ENCODE measurements at places on chromosomes 7 and 10.
A peak's percentile ranks its signal among the peaks of the same experiment; 100 is the strongest.

DNA sequence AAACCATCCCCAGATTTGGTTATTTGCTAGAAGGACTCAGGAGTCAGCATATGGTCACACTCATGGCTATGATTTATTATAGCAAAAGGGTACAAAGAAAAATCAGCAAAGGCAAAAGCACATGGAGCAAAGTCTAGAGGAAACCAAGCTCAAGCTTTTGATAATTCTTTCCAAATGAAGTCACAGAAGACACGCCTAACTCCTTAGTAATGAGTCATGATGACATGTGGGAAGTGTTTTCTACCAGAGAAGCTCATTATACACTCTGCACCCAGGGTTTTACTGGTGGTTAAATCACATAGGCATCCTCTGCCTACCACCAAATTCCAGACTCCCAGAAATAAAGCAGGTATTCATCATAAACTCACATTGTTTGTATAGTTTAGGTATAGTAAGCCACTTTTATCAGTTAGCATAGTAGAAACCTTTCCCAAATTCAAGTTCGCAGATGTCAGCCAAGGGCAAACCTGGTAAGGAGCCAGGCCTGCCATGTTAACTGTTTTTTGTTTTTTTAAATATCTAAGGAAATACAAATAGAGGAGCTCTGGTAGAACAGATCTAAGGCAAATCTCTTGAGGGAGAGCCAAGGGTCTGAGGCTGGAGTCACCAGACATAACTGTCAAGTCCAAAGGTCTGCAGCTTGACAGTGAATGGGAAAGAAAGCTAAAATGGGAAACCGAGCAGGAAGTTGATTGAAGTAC, 15.4 kb upstream of the HIBADH start:
- no peak for DNase-seq

- DNase-seq = no peak
These were observed 78.6 kb downstream of the GSAP start for GRCh38 chr7:77337456-77337990.

DNA sequence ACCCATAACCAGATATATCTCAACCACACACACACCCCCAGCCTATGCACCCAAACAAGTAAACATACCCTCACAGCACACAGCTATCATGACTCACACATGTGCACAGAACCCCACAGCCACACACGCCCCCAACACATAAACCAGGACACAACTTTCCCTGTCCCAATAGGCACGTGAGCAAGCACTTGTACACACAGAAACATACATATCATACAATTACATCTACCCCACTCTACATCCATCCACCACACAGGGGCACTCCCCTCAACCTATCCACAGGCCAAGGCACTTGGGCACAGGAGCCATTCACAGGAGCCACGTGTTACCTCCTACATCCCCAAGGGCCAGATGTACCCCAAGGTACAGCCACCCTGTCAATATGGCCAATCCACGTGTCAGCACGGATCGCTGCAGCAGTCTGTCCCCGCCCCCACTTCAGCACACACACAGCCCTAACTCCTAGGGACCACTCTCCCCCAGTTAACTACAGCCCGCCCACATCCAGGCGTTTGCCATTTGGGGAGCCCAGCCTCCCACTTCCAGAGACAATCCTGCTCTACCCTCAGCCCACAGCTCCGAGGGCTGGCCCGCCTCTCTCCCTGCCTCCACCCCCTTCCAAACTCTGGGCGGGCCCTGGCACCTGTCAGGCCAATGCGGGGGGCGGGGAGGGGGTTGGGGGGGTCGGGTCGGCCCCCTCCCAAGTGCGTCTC, 163.5 kb downstream of the SH3PXD2A start:
- no peak for DNase-seq

GRCh38 chr7:1693991-1694524, 24.0 kb downstream of the ELFN1 start:
- DNase-seq = peak; percentile 2

- DNase-seq = no peak
These were observed 2.3 kb downstream of the CELF2 start for GRCh38 chr10:11019724-11020547.

DNA sequence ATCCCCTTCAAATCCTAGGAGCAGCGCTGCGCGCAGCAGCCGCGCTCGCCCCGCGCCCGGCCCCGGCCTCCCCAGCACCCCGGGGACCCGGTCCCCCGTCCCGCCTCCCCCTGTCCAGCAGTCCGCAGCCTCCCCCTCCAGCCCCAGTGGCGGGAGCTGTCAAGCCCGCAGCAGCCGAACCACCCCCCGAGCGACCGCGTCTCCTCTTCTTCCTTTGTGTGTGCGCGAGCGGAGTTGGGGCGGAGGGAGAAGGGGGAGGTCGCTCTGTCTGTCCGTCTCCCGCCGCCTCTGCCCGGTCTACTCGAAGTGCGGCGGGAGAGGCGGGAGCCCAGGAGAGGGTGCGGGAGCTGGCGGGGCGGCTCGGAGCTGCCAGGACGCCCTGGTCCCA, 375 bp upstream of the CHN2 start:
- DNase-seq = no peak

- no peak for DNase-seq
These were observed 243.8 kb downstream of the DYNC1I1 start for GRCh38 chr7:96016056-96016586.

GRCh38 chr10:27504808-27505460, 830 bp downstream of the RAB18 start:
- DNase-seq = no peak

GRCh38 chr7:135147341-135147898, 452 bp upstream of the TMEM140 start:
- DNase-seq = peak; percentile 65

- no peak for DNase-seq
These were observed 326.0 kb downstream of the BICC1 start for GRCh38 chr10:58838561-58839208.

DNA sequence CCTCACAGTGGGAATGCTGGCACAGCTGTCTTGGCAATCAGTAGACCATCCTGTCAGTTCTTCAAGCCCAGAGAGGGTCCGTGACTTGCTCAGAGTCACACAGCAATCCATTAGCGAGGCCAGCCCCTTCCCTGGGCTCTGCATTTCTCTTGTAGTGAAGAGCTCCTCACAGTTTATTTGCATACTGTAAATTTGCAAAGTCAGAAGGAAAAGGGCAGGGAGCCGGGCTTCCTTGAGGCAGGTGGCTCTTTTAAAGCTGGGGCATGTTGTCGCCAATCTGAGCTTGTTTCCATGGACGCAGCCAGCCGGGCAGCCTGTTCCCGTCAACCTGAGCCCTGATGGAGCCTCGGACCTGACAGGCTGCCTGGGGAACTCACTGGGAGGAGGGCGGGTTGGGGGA, 123.4 kb downstream of the CUX1 start:
- DNase-seq = no peak

DNA sequence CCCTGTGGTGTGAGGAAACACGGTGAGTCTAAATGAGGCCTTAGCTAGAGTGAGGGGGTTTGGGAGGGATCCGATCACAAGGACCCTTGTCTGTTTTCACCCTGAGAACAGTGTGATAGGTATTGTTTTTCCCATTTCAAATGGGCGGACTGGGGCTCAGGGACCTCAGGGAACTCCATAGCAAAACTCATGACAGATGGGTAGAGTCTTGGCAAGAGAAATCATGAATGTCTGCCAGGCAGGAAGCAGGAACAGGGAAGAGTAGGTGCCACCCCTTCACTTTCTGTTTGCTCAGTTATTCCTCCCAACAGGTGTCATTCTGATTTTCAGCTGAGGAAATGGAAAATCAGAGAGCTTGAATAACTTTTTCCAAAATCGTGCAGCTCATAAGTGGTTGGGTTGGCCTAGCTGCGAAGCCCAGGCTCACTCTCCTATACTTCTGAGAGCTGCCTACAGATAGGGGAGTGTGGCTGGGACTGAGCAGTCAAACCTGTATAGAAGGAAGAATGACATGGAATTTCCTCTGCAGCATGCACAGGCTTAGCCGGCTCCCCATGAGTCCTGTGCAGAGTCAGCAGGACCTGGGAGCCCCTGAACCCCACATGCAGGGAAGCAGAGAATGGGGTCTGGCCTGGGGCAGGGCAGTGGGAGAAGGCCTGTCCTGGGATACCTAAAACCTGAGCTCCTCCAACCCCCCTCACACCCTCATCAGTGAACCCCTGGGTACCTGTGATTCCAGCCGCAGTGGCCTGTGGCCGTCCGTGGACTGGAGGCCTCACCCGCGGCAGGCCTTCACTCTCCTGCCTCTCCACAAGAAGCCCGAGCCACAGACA, 17.6 kb upstream of the C10orf105 start:
- DNase-seq = no peak

GRCh38 chr7:106167439-106168136, 55.5 kb upstream of the SYPL1 start:
- no peak for DNase-seq

DNA sequence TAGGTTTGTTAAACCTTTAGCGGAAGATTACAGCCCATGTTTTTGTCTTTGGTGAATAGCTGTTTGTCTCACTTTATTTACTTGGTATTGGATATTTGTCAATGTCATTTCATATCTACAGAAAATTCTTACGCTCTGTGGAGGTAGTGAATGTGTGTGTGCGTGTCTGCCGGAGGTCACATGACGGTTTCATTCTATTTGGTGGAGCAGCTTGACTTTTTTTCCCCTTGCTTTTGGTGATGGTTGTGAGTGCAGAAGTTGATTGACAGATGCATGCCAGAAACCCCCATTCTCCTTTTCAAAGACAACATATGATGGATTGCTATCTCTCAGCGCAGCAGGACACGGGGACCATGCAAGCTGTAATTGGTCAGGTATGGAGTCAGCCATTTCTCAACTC, at the start of gene POU6F2:
Gene POU6F2, plus strand, starts transcription at position 225 of the 400 bp plus-strand sequence. Its CDS starts 45 bp downstream, at position 270.
- DNase-seq = no peak

DNA sequence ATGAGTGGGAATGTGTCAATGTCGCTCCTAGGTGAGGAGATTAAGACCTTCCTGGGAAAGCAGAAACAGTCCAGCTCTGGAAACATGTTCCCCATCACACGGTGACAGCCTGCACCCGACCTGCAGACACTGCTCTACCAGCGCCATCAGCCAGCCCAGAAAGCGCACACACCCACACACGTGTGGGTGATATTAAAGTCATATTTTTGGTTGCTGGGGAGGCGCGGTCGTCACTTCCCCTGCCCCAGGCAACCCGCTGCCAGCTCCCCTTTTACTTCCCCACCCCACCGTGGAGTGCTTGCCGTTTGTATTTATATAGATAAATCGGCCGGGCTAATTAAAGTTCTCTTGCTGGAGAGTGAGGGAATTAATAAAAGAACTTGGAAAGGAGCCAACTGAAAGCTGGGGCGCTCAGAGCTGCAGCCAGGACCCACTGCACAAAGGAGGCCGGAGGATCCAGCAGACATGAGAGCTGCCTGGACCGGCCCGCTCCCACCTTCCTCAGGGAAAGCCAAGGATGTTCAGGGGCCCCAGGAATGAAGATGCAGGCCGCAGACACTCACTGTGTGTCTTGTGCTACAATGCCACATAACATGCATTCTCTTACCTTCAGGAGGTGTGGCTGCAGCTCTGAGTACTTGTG, 145.2 kb upstream of the UNC5B start:
- DNase-seq = no peak

GRCh38 chr10:125700355-125700911, 17.5 kb upstream of the TEX36 start:
- DNase-seq = no peak

DNA sequence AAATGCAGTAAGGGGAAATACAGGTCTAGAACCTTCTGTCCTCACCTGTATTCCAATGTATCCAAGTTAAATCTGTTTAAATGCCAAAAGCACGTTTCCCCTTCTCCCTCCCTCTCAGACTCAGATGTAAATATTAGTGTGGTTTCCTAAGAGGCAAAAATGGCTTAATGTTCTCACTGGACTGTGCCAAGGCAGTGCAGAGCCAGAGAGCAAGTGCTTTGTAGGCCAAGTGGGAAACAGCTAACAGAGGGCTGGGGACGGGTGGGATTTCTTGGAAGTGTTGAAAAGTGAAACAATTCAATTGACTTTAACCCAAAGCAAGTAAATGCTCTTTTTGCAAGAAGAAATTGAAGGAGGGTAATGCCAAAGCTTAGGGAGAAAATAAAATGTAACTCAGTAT, 103.1 kb downstream of the GSAP start:
- no peak for DNase-seq

DNA sequence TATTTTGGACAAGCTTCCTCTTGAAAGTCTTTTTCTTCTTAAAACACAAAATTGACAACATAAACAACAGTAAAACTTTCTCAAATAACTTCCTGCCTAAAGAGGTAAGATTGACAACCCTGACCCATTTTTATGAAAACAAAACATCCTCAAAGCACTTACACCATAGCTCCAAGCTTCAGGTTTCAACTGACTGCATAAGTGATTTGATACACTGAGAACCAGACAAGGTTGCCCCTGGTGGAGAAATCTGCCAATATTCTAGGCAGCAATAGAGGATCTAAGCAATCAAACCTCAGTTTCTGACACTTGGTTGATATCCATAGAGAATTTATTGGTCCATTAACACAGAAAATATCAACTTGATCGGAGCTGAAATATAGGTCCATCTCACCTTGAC, 147.8 kb downstream of the ELAPOR2 start:
- DNase-seq = no peak

GRCh38 chr10:4058514-4059029, 273.6 kb upstream of the KLF6 start:
- no peak for DNase-seq

- DNase-seq = no peak
These were observed 24.0 kb downstream of the TMEM209 start for GRCh38 chr7:130181263-130181605.

DNA sequence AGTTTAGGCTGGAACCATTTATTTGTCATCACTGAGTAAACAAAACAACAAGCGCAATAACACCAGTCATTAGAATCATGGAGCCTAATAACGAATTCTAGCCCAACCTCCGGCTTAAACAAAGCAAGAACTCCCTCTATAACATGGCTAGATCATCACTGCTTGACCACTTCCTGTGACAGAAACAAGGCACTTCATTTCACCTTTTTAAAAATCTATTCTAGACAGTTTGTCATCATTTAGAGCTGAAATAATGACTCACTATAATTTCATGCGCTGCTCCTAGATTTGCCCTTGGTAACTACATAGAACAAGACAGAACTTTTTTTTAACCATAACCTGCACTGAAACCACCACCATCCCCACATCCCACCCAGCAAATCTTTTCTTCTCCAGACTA, 81.3 kb downstream of the OSBPL3 start:
- DNase-seq = no peak

GRCh38 chr7:75817116-75817515, 3.5 kb upstream of the CCL24 start:
- no peak for DNase-seq

GRCh38 chr10:131978366-131978765, 3.4 kb downstream of the BNIP3 start:
- no peak for DNase-seq

DNA sequence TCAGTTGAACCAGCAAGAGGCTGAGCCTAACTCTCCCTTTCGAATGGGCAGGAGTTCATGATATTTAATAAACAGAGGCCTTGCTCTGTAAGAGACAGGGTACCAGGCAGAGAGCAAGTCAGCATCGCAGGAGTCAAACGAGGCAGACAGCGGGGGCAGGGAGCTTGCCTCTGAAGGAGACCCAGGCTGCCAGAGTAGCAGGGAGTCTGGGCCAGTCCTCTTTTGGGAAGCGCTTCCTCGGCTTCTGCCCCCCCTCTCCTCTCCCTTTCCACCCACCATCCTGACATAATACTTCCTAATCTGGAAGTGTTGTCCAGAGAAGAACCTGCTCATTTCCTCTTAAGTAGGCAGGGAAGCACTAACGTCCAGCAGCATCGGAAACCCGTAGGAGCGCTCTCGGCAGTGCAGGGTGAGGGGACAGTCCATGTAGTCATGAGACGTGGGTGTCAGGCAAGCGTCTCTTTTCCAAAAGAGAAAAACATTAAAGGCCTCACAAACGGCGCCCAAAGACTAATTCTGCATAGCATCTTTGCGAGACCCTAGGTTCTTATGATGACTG, 171.1 kb downstream of the EGFR start:
- DNase-seq = no peak

- no peak for DNase-seq
These were observed 93.9 kb downstream of the RBM20 start for GRCh38 chr10:110737886-110738634.

- no peak for DNase-seq
These were observed 2.6 kb upstream of the CAV1 start for GRCh38 chr7:116522247-116522646.
